NCI-H1436 treated with DMSO at 0.1 percent for 48 hours (cell line): ENCODE measurements at places on chromosomes 2 and 18.

GRCh38 chr2:100924122-100924519 lies 78.0 kb upstream of the RPL31 start:
- DNase-seq, result no peak

DNA sequence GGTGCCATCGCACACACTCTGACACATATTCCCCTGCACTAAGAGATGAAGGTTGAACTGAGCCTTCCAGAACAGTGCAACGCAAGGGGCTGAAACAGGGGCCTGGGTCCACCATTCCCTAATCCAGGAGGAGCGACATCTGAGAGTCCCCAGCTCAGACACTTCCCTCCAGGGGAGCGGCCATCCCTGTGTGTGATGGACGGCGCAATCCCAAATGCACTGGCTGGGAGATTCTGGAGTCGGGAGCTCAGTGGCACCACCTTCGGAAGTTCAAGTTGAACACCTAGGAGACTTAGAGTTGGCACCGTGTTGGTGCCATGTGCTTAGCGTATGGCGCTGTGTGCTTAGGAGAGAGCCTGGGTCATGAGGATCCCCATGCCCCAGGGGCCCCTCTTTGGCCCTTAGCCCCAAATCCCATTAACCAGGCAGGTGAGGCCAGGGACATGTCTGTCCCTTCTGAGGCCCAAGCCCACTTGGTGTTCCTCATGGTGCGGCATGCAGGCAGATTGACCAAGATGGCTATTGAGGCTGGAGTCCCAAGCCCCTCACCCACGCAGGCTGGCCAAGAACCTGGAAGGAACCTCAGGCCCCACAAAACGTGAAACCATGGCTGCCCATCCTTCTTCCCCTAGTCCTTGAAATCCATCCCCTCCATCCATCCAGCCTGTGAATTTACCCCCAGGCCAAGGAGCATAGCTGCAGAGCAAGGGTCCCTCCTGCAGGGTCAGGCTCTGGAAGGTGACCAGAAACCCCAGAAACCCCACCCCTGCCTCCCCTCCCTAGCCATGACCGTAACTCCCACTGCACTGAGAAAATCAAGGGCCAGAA lies 114.1 kb upstream of the OTOS start:
- no peak for DNase-seq

DNA sequence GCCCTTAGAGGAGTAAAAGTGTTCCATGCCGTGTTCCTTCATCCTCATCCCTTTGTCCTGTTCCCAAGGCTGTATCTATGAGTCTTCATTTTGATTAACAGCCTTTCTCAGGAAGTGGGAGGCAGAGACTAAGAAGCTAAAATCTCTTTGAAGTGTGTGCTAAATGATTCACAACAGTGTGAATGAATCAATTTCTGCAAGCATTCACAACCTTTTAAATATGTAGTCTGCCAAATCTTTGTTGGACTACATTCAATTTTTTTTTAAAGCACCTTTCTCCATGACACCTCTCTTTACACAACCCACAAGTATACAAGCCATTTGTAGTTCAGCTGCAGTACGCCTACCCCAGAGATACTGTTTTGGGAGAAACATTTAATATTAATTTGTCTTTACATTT lies 408.6 kb upstream of the FANCL start:
- DNase-seq, result no peak

- DNase-seq, result no peak
Observed at GRCh38 chr18:66138642-66139041, 387.8 kb downstream of the CDH7 start.

- peak; percentile 38 for DNase-seq
Observed at GRCh38 chr2:210456571-210456970, 20.0 kb downstream of the LANCL1 start.

DNA sequence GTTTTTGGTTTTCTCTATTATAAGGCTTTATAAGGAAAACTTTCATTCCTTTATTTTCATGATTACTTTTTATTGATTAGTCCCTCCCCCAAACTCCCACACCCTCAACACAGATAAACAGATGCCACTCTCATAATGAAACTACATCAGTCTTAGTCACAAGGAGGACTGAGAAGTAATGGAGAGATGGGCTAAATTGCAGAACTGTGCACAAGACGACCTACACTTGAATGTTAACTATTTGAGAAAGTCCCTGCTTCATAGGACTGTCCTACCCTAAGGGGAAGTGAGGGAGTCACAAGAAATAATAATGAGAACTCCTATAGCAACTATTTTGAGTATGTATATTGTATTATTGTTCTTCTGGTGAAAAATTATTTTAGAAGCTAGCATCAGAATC lies 360.8 kb downstream of the RBM43 start:
- DNase-seq, result no peak

DNA sequence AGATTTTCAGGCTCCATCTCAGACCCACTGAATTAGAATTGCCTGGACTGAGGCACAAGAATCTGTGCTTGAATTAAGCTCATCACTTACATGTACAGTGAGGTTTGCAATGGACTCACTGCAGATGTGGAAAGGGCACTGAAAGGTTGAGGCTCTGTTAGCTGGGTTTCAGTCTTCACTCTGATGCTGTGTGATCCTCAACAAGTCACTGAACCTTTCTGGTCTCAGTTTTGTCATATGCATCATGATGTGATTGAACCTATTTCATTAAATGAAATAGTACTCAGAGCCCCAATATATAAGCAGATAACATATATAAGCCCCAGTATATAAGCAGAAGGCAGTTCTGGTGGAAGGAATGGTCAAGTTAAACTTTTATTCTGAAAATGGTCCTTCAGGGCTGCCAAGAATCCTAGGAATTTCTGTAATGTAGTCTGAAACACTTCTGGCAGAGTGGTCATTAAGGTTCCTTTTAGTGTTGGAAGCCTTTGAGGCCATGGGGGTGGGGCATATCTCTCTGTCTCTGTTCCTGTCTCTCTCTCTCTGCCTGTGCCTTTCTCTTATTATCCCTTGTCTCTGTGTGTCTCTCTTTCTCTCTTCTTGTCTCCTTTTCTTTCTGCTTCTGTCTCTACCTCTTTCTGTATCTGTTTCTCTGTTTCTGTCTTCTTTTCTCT lies 110.4 kb downstream of the ADCYAP1 start:
- DNase-seq, result no peak

- no peak for DNase-seq
Observed at GRCh38 chr2:220096406-220096805, 469.0 kb downstream of the SLC4A3 start.

DNA sequence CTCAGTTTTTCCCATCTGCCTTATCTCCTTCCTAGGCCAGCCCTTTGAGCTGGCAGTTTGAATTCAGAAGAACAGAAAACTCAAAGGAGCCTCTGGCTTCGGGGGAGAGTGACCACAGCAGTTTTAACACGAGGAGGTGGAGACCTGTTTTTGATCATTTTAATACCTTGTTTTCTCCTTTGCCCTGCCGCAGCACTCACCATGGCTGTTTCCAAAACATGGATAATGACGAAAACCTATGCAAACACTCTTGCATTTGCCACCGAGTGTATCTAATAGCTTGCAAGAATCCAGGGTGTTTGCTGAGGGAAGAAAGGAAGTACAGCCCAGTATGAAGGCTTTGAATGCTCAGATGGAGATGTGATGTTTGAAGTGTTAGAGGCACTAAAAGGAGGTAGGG lies 167.1 kb downstream of the PRKCE start:
- no peak for DNase-seq

- no peak for DNase-seq
Observed at GRCh38 chr18:75500545-75500944, 73.0 kb upstream of the SMIM21 start.

DNA sequence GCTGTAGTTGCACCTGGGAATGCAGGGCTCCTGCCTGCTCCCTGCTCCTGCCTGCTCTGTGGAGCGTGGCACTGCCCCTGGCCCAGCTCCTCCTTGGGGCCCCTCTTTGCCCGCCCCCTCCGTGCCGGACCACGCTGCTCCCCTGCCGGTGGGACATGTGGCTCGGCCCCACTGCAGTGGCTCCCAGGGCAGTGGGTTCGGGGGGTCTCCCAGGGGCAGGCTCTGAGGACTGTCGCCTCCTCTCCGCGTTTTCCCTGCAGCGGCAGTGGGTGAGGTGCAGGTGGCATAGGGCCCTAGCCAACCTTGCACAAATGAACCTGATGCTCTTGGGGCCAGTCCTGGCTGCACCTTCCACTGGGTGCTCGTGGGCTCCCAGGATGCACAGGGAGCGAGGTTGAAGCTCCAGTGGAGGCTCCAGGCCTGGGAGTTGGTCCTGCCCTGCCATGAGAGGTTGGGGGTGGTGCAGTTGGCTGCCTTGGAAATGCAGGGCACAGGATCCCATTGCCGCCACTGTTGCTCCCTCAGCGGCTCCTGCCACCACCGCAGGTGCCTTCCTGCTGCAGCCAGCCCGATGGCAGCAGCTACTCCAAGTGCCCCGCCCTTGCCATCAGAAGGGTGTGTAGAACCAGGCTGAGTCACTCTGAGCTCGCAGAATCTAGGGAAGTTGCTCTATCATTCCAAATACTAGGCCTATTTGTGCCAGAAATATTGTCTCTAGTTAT lies 313.1 kb upstream of the SYT4 start:
- no peak for DNase-seq

GRCh38 chr2:28593160-28593755 lies 97.4 kb downstream of the PLB1 start:
- DNase-seq, result no peak

GRCh38 chr18:75216911-75217689 lies 6.5 kb downstream of the TSHZ1 start:
- DNase-seq, result no peak

- DNase-seq, result no peak
Observed at GRCh38 chr2:158940356-158940755, 28.1 kb upstream of the TANC1 start.

- no peak for DNase-seq
Observed at GRCh38 chr2:27489118-27489497, 435 bp downstream of the IFT172 start.

DNA sequence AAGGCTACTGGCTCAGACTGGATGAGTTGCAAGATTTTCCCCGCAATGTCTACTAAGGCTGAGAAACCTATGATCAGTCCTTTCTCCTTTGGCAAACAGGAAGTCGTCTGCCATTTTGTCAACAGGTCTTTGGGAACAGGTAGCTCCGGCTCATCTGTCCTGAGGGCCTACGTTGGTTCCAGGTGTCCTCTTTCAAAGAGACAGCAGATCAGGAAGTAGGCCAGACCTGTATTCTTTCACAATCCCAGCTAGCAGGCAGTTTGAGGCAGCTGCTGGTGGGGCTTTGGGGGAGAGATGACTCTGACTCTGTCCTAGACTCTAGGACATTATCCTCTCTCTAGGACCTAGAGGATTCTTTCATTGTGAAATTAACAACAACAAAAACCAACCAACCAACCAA lies 98.6 kb downstream of the ACTR2 start:
- DNase-seq, result no peak
